Activated naive CD4-positive, alpha-beta T cell treated with anti-CD3 and anti-CD28 coated beads, Interleukin-2, amount 10 ng/mL, durations not matched to agents 7 days and 5 days (primary cell): ENCODE measurements at places on chromosomes 7 and 10.
A peak's percentile ranks its signal among the peaks of the same experiment; 100 is the strongest.

DNA sequence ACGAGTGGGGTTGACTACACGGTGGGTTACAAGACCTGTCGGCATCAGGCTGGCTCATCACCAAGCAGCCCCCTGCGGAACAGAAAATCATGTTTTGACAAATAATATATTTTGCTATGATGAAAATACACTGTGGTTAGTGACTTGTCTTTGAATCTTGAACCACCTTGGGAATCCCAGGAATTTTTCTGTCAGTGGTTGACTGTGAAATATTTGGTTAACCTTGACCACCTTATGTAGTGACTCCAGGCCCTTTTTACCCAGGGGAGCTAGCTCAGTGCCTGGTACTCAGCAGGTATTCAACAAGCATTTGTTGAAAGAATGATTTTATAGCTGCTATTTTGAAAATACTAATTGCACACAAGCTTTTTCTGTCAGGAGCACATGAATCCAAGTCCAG, 406.0 kb downstream of the PHF14 start:
- DNase-seq: no peak

GRCh38 chr7:135620980-135621850, 41.1 kb upstream of the STMP1 start:
- peak; percentile 29 for DNase-seq

GRCh38 chr7:105698531-105698930, 117.2 kb upstream of the EFCAB10 start:
- no peak for DNase-seq

DNA sequence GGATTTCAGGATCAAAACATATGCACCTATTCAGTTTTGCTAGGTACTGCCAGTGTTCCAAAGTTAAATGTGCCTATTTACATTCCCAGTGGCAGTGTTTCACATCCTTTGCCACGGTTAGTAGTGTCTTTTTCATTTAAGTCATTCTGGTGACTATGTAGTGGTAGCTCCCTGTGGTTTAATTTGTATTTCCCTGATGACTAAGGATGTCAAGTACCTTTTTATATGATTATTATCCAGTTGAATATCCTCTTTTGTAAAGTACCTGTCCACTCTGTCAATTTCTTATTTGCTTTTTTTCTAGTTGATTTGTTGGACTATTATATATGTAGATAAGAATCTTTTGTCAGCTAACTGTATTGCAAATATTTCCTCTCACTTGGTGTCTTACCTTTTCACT, 45.1 kb downstream of the TMEM60 start:
- no peak for DNase-seq

GRCh38 chr7:74010407-74010806, 17.6 kb upstream of the ELN start:
- no peak for DNase-seq

DNA sequence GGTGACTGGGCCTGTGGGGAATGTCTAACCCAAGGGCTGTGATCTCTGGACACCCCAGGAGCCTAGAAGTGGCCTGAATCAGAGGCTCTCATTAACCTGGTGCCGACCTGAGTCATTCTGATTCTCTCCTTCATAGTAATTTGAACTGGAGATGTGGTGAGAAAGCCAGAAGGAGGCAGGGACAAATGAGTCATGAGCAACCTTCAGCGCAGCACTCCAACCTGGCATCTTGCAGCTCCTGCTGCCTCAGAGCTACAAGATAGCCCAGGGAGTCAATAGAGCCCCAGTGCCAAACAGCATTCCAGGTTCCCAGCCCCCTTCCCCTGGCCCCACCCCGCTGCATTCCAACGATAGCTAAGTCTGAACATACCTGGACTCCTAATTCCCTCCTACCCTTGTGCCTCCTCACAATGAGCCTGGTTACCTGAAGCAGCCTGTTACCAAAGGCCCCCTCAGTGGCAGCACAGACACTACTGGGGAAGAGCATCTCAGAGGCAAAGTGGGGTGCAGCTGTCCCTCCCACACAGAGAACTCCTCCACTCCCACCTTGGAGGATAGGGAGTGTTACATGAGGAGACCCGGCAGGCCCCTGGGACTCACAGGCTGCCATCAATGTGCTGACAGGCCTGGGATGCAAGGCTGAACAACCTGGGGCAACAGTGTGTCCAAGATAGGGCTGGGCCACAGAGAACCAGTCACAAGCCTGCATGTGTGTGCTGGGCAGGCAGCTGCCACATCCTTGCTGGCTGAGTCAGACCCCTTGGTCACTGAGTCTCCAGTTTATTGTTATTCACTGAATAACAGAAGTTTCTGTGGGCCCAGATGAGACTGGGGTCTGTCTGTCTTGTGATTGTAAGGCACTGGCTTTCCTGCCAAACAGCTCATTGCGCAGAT, 76.8 kb upstream of the LEP start:
- no peak for DNase-seq

GRCh38 chr10:52213321-52213752, 100.7 kb upstream of the DKK1 start:
- no peak for DNase-seq

DNA sequence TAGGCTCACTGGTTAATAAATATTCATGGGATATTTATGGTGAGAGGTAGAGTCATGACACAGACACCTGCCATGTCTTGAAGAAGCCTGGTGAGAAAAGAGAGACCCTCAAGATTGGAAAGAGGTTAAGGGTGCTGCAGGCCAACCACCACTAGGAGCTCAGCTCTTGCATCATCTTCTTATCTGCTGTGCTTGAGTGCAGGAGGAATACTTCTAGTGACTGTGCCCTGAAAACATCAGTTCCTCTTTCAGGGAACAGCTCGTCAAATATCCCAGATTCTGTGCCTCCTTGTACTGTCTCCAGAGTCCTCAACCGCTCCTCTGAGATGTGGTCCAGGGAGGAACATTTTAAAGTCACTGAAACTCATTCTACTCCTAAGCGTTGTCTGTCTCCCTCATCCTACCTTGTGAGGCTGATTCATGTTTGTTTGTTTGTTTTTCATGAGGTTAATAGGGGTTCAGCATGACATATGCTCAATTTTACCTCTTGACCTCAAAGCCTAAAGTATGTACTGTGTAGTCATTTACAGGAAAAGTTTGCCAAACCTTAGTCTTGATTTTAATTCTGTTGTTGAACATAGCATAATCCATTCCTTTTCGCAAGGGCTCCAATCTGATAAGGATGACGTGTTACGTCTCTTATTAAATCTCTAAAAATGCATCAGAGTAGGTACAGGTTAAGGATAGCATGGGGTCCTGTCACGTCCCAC, 293.1 kb downstream of the C7orf25 start:
- DNase-seq: no peak

- DNase-seq: no peak
These were observed 101.0 kb downstream of the SMURF1 start for GRCh38 chr7:99042957-99043356.

DNA sequence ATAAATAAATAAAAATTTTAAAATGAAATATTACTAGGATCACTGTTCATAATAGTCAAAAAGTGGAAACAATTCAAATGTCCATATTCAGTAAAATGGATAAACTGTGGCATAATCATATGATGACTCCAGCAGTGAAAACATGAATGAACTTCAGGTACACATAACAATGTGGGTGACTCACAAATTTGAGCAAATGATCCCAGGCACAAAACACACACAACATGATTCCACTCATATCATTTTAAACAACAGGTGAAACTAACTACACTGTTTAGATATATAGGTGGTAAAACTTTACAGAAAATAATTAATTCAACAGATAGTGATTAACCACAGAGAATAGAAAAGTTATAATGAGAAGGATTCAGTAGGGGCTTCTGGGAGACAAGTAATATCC, 14.7 kb upstream of the SAMD8 start:
- no peak for DNase-seq

- no peak for DNase-seq
These were observed 125.7 kb upstream of the MTPN start for GRCh38 chr7:136102881-136103280.

DNA sequence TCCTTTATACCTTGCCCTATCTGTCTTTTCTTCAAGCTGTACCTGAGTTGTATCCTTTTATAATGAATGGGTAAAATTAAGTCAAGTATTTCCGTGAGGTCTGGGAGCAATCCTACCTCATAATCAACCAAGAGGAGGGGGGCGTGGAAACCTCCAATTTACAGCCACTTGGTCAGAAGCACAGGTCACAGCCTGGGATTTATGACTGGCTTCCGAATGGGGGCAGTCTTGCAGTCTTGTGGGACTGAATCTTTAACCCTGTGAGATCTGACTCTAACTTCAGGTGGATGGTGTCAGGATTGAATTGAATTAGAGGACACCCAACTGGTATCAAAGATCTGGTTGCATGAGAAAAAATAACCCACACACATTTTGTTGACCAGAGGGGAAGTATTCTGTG, 23.5 kb upstream of the KCNMA1 start:
- no peak for DNase-seq

DNA sequence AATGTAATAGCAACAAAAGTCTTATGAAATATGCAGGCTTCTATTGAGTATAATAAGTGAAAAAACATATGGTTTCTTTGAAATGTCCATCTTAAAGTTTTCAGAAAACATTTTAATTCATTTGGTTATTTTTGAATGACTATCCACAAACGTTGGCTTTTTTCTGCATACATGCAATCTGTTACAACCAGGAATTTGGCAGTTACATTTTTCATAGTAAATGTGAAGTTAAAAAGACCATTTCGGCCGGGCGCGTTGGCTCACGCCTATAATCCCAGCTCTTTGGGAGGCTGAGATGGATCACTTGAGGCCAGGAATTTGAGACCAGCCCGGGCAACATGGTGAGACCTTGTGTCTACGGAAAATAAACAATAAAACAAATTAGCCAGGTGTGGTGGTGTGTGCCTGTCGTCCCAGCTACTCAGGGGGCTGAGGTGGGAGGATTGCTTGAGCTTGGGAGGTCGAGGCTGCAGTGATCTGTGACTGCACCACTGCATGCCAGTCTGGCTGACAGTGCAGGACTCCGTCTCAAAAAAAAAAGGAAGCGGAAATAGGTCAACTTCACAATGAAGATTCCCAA, 73.9 kb upstream of the NMT2 start:
- DNase-seq: no peak

- no peak for DNase-seq
These were observed 61.0 kb upstream of the DUSP5 start for GRCh38 chr10:110436554-110437350.

GRCh38 chr7:74033372-74034311, 5.7 kb downstream of the ELN start:
- DNase-seq: no peak

- DNase-seq: peak; percentile 95
These were observed 774 bp downstream of the TUBGCP2 start for GRCh38 chr10:133307776-133308420.

DNA sequence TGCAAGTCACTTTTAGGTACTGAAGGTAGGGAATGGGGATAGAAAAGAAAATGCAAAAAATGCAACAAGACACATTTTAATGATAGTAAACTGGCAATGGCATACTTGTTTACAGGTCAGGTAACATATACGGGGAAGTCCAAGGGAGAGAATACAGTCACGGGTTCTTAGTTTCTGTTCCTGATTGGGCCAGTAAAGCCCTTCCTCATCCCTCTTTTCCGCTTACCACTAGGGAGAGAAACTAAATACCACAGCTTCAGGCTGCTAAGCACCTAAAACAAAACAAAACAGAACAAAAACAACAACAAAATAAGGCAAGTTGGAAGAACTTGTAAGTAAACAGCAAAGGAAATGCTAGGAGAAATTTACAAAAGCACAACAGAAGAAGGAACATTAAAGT, 65.2 kb upstream of the OGDHL start:
- DNase-seq: no peak

GRCh38 chr7:13835442-13835841, 154.0 kb downstream of the ETV1 start:
- DNase-seq: no peak

- no peak for DNase-seq
These were observed 324.1 kb upstream of the LRRN3 start for GRCh38 chr7:110766864-110767263.

DNA sequence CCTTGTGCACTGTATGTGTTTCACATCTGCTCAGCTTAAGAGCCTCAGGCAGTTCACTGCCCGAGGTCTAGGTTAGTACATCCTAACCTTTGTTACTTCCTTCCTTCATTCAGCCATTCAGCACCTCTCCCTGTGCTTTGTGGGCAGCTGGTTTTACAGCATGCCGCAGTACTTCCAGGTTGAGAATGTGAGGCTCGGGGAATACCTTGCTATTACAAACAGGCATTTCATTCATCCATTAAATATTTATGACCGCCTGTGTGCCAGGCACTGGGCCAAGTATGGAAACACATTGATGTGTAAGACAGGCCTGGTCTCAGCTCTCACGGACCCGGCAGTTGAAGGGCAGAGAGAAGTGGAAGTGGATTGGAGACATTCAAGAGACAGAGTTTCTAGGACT, 82.4 kb downstream of the SHH start:
- no peak for DNase-seq

- no peak for DNase-seq
These were observed 5.0 kb downstream of the GPER1 start for GRCh38 chr7:1092806-1093501.

GRCh38 chr7:74258639-74259038, 4.4 kb upstream of the RFC2 start:
- no peak for DNase-seq

GRCh38 chr10:104350127-104350635, 3.5 kb upstream of the CFAP58 start:
- no peak for DNase-seq

DNA sequence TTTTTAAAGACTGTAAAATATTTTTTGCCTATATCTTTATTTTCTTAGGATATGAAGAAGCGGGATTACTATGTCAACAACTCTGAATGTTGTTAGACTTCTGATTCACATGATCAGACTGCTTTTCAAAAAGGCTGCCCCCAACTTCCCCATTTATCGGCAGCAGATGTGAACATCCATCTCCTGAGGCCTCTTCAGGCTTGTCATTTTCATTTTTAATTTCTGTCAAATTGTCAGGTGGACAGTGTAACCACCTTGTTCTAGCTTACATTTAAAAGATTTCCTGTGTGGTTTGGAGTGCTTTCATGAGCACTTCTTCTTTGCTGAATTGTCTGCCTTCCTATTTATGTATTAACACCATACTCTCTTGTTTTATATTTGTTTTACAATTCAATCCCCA, 78.8 kb upstream of the GSDME start:
- no peak for DNase-seq

DNA sequence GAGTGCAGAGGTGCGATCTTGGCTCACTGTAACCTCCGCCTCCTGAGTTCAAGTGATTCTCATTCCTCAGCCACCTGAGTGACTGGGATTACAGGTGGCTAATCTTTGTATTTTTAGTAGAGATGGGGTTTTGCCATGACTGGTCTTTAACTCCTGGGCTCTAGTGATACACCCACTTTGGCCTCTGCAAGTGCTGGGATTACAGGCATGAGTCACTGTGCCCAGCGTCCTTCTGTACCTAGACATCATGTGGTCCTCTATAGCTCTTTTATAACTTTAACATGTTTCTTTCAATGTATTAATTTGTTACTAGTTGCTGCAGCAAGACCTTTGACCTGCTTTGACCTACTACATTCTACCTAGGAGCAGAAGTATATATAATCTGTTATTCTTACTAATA, 38.7 kb upstream of the BICC1 start:
- no peak for DNase-seq

GRCh38 chr10:69091143-69091651, 3.3 kb downstream of the SRGN start:
- no peak for DNase-seq
